Activated naive CD8-positive, alpha-beta T cell treated with anti-CD3 and anti-CD28 coated beads, Interleukin-2, amount 10 ng/mL, durations not matched to agents 7 days and 5 days (primary cell): ENCODE measurements at places on chromosomes 16 and 17.

DNA sequence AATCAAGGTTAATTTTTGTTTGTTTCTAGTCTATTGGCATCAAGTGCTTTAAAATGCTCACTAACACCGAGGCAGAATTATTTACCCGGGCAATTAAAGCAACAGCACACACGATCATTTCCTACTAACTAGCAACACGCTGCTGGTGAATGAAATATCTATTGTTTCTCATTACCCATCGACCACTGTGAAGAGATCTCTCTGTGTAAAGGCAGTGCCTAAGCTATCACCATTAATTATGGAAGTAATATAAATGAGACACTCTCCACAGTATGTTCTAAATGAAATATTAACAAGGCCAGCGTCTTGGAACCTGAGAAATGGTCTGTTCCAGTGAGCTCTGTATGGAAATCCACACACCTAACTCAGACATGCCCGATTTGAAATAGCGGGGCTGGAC lies 397.6 kb downstream of the MAF start:
- no peak for DNase-seq

DNA sequence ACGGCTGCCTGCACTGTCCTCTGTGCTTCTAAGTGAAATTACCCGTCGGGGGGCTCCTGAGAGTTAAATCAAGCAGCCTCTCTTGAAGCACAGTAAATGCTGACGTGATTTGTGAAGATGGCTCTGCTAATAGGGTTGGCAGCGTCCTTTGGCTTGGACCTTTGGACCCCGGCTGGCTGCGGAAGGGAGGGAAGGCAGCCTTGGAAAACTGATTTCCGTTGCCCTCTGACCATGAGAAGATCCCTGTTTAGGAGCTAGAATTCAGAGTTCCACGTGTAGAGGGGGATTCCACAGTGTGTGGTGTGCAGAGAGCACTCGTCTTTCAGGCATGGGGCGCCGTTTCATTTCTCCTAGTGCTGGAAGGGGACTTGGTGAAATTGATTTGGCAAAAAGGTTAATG lies 640.8 kb downstream of the WWOX start:
- no peak for DNase-seq

- DNase-seq: no peak
Measured at GRCh38 chr16:2854700-2855309, 3.2 kb downstream of the PRSS22 start.

DNA sequence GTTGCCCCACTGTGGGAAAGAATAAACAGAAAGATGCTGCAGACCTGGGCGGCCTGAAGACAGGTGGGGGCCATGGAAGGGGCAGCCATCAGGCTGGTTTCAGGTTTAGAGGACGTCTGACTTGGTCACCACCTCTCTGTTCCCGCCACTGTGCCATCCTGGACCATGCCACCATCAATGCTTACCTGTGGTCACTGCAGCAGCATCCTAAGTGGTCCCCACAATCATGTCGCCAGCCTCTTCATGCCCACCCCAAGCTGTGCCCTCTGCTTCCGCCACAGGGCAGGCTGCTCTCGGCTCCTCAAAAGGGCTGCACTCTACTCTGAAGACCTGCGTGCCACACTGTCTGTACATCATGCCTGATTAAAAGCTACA lies 10.4 kb downstream of the SMIM5 start:
- no peak for DNase-seq

DNA sequence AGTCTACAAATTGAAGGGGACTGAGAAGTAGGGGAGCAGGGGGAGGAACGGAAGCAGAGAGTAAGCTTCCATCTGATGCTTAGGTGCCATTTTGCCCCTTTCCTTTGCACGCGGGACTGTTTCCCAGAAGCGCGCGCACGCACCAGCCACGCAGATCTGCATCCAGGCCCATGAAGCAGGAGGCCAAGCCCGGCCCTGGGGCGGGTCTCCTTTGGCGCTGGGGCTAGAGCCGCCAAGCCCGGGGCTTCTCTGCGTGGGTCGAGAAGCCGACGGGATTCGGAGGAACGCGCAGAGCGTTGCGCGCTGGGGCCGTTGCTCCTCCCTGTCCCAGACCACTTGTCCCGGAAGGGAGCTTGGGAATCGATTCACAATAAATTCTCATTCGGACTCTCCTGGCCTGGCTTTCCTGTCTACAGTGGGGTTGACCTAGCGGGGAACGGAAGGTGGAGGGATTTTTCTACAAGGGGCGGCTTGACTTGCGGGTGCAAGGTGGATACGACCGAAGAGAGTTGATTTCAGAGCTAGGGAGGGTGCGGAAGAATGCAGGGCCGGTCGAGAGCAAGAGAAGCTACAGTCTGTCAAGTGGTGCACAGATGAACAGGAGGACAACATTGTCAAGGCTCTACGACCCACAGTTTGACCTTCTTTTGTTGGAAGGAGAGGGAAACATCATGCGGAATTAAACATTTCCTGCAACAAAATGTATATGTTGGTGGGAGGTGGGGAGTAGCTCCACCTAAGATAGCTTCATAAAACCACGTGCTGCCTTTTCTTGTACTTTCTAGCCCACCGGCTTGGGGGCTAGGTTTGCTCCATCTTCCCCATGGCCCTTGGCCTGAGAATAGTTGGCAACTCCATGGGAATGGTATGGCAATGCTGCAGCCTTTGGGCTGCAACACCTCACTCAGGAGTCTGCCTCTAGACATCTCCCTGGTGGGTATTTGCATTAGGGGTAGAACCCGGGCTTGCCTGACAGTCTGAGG lies 4.5 kb downstream of the HOXB9 start:
- DNase-seq: no peak

DNA sequence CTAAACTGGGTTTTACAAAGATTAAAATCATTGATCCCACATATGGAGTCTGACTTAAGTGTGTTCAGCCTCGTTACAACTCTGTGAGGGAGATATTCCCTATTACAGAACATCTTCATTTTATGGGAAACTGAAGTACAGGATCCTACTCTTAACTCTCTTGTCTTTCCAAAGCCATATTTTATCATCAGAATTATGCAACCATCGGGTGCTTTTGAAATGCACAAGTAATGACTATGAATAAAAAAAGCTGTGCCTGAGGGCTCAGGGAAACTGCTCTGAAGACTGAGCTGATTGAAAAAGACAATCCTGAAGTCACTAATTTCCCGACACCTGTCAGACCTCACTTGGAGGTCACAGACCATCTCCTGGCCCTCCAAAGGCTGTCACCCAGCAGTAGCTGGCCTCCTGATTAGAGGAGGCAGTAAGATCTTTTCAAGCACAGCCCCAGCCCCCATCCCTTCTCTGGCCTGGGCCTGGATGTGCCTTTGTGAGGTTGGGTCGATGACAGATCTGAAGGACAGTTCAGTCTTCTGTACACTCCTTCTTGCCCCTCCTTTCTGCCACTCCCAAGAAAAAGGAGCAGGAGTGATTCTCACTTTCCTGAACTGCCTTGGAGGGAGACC lies 5.6 kb downstream of the AKAP1 start:
- no peak for DNase-seq
